Stimulated activated CD8-positive, alpha-beta memory T cell treated with anti-CD3 and anti-CD28 coated beads, Interleukin-2, amount 100 ng/mL, for 48 hours (primary cell): ENCODE measurements at places on chromosomes 11 and 22.

- no peak for DNase-seq
Observed at GRCh38 chr22:46073683-46074504, 76.4 kb upstream of the PPARA start.

GRCh38 chr22:46098525-46099475, 51.5 kb upstream of the PPARA start:
- no peak for DNase-seq

- no peak for DNase-seq
Observed at GRCh38 chr11:117466966-117467365, 139.3 kb downstream of the CEP164 start.

DNA sequence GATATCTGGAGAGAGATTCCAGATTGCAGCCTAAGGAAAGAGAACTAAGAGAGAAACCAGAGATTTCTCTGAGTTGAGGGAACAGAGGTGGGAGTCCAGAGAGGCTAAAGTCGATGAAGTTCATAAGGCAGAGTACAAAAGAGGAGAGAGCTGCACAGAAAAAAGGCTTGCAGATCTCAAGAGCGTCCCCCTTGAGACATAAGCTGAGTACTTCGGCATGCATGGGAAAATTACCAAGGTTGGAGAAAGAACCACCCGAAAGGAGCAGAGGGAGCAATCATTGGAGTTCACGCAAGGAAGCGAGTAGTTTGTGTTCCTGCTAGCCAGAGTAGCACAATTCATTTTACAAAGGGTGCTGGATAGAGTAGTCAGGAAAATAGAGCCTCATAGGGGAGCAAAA, 293.5 kb downstream of the TMEM135 start:
- no peak for DNase-seq

GRCh38 chr11:64305691-64306562, 603 bp downstream of the ESRRA start:
- DNase-seq, result peak; percentile 53

GRCh38 chr11:22666688-22667439, 453 bp downstream of the GAS2 start:
- peak; percentile 6 for DNase-seq

GRCh38 chr11:76252631-76253070, 46.3 kb upstream of the WNT11 start:
- no peak for DNase-seq

- no peak for DNase-seq
Observed at GRCh38 chr11:1305501-1306056, 3.9 kb downstream of the TOLLIP start.

- DNase-seq, result no peak
Observed at GRCh38 chr11:100637706-100638105, 49.4 kb upstream of the ARHGAP42 start.

GRCh38 chr11:34575671-34576070, 45.2 kb upstream of the EHF start:
- DNase-seq, result no peak

- DNase-seq, result no peak
Observed at GRCh38 chr11:76615950-76616349, 54.6 kb downstream of the LRRC32 start.

DNA sequence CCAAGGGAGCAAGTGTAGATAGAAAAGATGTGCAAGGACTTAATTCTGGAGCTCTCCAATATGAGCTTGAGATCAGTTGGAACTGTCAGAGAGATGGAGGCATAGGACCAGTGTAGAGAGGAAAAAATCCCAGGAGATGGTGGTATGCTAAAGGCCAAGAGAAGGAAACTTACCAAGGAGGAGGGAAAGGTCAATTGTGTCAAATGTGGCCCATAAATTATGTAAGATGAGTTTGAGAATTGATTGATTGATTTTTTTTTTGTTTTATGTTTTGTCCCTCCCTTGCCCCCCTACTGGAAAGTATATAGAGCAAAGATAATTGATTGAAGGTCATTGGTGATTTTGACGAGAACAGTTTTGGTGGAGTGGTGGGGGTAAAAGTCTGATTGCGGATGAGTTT, 2.8 kb upstream of the USP2 start:
- DNase-seq, result no peak

DNA sequence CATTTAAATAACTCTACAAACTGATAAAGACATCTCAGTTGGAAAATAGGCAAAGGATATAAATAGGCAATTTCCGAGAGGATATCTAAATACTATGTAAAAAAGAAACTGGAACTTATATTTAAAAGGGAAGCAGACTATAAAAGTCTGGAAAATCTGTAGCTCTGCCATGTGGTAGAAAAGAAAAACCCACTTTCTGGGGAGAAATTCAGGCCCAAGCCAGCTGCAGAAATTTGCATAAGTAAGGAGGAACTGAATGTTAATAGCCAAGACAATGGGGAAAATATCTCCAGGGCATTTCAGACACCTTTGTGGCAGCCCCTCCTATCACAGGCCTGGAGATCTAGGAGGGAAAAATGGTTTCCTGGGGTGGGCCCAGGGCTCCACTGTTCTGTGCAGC, 97.8 kb upstream of the ZBED5 start:
- DNase-seq, result no peak

- DNase-seq, result peak; percentile 66
Observed at GRCh38 chr11:124762105-124762623, at the start of gene ESAM. TSS of gene ESAM (minus strand) at chr11:124762290. CDS start at chr11:124762154, 136 bp downstream.

DNA sequence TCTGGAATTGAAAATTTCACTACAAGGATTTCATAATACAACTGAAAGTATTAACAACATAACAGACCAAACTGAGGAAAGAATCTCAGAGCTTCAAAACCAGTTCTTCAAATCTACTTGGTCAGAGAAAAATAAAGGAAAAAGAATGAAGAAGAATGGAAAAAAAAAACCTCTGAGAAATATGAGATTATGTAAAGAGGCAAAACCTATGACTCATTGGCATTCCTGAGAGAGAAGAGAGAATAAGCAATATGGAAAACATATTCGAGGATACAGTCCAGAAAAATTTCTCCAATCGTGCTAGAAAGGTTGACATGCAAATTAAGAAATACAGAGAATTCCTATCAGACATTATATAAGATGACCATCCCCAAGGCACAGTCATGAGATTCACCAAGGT, 23.4 kb upstream of the GPR83 start:
- no peak for DNase-seq
